ENCODE measurements at places on chromosomes 2 and 18. TPM values are rescaled to one million over a fixed set of nuclear protein-coding genes. Genes with fewer than 3 reads are reported as not detected.

Gene PID1
- total RNA-seq = 0.69 TPM

Gene CENPA
- total RNA-seq = 24.4 TPM

Gene ALPP
- total RNA-seq = not detected

Gene SFT2D3
- total RNA-seq = 5.7 TPM

Gene ACADL
- 0.51 TPM for total RNA-seq

- no peak for DNase-seq
These were observed 15.1 kb upstream of the NMUR1 start for GRCh38 chr2:231545105-231545902.

DNA sequence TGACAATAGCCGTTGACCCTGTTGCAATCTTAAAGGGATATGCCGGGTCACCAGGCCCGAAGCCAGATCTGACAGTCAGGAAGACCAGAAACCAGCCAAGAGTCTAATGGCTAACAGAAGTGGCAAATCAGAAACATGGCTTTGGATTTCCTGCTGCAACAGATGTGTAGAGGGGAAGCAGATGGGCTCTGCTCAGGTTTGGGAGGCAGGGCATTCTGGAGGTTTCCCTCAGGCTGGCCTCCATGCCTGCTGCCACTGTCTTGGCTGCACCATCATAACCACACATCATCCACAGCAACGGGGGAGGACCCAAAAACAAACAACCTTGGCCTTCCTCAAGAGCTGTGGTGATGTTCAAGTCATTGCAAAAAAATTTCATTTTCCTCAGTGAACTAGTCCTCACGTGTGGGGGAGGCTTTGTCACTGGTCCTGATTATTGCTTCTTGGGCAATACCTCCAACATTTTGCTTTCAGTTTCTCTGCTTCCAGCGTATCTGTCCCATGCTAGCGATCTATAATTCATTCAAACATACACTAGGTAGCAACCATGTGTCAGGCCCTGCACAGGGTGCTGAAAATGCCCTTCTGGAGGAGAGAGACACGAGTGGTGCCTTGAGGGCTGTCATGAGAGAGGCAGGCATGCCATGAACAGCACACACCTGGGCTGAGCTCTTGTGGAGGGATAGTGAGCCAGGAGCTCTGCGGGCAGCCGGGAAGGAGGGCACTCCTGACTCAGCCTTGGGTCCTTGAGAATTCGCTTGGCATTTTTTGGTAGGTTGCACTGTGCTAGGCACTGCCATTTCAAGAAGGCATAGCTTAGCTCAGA lies 48.2 kb upstream of the LGALSL start:
- DNase-seq = no peak

- DNase-seq = no peak
These were observed 44.7 kb downstream of the MC5R start for GRCh38 chr18:13868501-13869271.

DNA sequence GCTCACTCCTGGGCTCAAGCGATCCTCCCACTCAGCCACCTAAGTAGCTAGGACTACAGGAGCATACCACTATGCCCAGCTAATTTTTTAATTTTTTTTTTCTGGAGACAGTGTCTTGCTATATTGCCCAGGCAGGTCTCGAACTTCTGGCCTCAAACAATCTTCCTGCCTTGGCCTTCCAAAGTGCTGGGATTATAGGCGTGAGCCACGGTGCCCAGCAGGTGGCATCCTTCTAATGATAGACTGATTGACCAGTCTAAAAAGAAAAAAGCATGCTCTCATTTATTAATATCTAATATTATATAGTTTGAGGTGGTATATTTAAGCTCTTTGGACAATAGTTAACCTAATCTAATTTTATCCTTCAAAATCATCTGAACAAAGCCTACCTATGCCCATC lies 198.6 kb downstream of the CAMKMT start:
- no peak for DNase-seq

- DNase-seq = no peak
These were observed 253.5 kb downstream of the LDLRAD4 start for GRCh38 chr18:13471971-13472628.

DNA sequence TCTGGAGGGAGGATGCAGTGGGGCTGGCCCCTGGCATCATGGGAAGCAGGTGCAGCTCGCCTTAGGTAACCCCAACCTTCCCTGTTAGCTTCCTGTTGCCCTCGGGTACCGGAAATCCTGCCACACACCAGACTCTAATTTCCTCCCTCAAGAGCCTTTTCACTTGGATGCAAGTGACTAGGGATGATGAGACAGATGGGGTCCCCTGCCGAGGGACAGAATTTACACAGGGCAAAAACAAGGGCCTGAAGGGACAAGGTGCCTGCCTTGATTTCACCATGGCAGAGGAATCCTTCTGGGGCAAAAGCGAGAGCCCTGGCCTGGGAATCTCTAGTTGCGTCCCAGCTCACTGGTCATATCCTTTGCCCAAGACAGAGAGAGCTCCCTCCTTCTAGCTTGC lies 263.1 kb downstream of the LOXHD1 start:
- no peak for DNase-seq

GRCh38 chr18:3667255-3668137 lies 217.5 kb downstream of the TGIF1 start:
- no peak for DNase-seq

- no peak for DNase-seq
These were observed 16.1 kb upstream of the CD207 start for GRCh38 chr2:70851704-70852103.

- no peak for DNase-seq
These were observed 86.3 kb downstream of the EPB41L3 start for GRCh38 chr18:5457462-5457957.

- DNase-seq = no peak
These were observed 256.7 kb upstream of the RBBP8 start for GRCh38 chr18:22676423-22676822.

DNA sequence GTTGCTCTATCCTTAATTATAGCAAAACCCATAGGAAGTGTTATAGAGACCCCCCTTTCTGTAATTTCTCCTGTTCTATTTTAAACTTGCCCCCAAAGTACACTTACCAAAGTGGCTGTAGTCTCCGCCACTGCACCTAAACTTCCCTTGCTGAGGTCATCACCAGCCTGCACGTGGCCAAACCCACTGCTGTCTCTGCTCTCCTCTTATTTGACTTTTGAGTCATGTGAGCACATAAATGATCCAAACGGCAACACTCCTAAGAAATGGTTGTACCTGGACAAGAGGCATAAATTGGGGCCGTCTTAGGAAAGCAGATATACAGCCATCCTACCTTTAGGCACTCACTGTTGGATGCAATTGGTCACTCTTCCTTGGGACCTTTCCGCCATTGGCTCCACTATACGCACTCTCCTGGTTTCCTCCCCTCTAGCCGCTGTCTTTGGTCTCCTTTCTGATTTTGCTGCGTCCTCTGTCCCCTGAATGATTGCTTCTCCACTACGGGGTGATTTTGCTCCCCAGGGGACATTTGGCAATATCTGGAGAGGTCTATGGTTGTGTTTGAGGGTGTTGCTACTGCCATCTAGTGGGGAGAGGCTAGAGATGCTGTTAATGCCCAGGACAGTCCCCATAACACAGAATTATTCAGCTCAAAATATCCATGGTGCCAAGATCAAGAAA lies 19.2 kb upstream of the IL36G start:
- DNase-seq = no peak

DNA sequence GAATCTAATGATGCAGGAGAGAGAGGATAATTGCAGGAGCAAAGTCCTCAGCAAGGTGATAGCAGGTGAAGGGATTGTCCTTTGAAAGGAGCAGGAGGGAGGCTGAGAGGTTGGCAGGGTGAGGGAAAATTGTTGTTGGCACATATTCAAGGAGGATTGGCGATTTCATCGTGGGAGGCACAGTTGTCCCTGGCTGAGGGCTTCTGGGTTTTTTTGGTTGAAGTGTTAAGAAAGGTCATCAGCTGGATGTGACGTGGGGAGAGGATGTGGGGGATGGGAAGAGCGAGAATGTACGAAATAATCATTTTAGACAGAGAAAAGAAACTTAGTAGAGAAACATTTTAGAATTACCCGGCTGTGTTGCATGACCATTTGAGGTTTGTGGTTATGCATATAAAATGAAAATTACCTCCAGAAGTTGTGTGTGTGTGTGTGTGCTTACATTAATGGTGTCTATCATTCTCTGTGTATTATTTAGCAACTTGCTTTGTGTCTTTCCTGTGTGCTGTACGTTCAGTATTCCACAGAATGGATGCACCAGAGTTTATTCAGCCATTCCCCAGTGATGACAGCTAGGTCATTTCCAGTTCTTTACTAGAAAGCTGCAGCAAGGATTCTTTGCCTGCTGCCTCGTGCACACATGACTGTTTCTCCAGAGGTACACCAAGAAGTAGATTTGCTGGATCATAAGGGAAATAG lies 67.6 kb downstream of the SDC1 start:
- DNase-seq = no peak

DNA sequence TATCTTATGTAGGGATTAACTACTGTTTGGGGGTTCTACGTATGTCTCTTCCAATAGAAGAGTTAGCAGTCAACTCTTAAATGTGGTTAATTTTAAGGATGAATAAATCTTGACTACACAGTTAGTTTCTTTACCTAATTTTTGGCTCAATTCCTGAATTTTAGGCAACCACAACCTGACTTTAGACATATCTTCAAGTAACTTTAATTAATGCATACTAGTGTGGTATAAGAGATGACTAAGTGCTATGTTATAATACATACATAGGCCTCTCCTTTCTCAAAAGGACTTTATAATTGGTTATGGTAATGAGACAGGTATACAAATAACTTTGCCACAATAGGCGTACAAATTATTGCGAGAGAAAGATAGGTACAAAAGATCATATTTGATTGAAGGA lies 312.0 kb downstream of the IRS1 start:
- no peak for DNase-seq

- DNase-seq = no peak
These were observed 233.7 kb downstream of the CALCRL start for GRCh38 chr2:187214306-187214705.

GRCh38 chr2:184596819-184597411 lies 1.4 kb upstream of the ZNF804A start:
- DNase-seq = peak; percentile 19

DNA sequence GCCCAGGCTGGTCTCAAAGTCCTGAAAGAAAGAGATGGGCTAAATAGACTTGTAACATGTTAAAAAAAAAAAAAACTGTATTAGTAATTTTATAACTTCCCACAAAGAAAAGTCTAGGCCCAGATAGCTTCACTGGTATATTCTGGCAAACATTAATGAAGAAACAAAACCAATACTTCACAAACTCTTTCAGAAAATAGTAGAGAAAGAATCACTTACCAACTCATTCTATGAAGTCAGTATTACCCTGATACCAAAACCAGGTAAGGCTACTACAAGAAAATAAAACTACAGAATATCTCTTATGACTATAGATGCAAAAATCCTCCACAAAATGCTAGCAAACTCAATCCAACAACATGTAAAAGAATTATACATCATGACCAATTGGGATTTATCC lies 59.9 kb upstream of the ODC1 start:
- no peak for DNase-seq

- DNase-seq = no peak
These were observed 231.9 kb upstream of the MGAT5 start for GRCh38 chr2:134021830-134022524.

DNA sequence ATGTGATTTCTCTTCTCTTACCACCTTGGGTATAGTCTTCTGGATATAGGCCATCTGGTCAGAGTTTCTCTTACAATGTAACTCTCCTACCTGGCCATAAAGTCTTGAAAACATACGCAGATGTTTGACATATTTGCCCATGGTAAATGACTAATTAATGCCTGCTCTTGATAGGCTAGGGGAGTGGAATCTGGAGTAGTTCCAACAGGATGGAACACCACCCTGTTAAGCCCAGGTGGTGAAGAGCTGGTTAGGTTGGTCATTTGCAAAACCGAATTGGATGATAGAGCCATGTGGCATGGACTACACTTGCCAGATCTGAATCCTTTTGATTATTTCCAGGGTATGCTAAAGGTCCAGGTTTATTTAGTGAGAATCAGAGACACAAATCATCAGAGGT lies 36.5 kb downstream of the HADHB start:
- DNase-seq = no peak

DNA sequence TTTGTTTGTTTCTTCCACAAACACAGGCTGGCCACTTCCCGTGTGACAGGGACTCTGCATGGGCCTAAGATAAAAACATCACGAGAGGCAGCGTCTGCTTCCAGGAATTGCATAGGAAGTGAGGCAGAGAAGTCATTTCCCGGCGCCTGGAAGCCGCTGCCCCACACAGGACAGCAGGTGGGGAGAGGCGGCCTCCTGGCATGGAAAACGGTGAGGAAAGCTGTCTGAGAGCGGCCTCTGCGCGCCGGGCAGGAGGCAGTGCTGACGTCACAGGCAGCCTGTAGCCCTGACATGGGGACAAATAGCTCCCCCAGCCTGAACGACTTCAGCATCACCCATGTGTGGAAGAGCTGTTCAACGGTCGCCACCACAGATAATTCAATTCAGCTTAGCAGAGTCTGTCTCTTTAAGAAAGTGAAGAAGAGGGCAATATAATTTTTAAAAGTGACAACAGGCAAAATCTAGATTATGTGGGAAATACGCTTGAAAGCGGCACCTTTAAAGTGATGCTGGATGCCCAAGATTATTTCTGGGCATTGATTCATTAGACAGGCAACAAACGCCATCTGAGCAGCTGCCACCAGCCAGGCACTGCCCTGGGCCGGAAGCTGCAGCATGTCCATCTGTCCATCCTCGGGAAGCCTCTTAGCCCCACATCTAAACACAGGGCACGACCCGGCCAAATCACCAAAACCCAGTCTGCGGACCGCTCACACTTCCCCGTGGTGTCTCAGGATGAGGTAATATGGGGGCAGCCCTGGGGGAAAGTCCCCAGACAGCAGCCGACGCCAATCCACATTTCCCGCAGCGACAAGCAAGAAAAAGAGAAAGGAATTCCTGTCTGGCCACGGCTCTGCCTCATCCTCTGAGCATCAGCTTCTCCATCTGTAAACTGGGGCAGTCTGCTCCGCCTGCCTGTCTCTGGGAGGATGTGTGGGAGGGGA lies 138.9 kb downstream of the PXDN start:
- DNase-seq = no peak

GRCh38 chr18:53219853-53220252 lies 879.9 kb downstream of the DCC start:
- DNase-seq = no peak

DNA sequence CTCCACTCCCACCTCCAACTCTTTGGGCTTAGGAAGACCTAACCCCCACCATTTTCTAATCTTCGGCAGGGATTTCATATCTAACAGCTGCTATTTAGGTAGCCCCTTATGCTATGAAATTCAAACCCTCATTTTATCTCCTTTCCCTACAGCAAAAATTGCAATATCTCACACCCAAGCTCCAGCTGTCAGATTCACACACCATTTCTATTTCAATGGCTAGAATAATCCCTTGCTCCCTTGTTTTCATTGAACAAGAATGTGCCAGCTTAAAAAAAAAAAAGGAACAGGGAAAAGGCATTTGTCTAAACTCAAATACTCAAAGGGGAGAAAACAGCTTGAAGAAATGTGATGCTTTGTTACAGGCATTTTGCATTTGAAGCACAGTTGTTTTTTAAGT lies 850.6 kb upstream of the ACVR2A start:
- DNase-seq = no peak

GRCh38 chr2:85753525-85754312 lies at the start of gene ATOH8:
ATOH8 (plus strand) TSS chr2:85753991; CDS start chr2:85754190, 199 bp downstream.
- no peak for DNase-seq
